Tibial nerve (tissue), 4 donors: ENCODE measurements at places on chromosomes 16 and 17.

DNA sequence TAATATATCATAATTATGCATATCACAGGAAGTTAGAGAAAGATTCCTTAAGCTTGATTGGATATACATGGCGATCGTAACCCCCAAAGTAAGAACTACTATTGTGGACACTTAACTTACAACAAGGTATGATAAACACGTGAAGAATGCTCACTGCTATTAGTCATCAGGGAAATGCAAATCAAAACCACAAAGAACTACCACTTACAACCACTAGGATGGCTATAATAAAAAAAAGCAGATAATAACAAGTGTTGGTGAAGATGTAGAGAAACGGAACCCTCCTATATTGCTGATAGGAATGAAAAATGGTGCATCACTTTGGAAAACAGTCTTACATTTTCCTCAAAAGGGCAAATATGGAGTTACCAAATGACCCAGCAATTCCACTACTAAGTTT, 265.9 kb downstream of the SLC39A11 start:
- no peak for DNase-seq

GRCh38 chr16:21982108-21982507, 18.8 kb downstream of the PDZD9 start:
- DNase-seq: no peak

GRCh38 chr17:45312477-45313420, 4.1 kb downstream of the MAP3K14 start:
- no peak for DNase-seq

GRCh38 chr17:16986391-16986790, 14.5 kb upstream of the TNFRSF13B start:
- DNase-seq: no peak

DNA sequence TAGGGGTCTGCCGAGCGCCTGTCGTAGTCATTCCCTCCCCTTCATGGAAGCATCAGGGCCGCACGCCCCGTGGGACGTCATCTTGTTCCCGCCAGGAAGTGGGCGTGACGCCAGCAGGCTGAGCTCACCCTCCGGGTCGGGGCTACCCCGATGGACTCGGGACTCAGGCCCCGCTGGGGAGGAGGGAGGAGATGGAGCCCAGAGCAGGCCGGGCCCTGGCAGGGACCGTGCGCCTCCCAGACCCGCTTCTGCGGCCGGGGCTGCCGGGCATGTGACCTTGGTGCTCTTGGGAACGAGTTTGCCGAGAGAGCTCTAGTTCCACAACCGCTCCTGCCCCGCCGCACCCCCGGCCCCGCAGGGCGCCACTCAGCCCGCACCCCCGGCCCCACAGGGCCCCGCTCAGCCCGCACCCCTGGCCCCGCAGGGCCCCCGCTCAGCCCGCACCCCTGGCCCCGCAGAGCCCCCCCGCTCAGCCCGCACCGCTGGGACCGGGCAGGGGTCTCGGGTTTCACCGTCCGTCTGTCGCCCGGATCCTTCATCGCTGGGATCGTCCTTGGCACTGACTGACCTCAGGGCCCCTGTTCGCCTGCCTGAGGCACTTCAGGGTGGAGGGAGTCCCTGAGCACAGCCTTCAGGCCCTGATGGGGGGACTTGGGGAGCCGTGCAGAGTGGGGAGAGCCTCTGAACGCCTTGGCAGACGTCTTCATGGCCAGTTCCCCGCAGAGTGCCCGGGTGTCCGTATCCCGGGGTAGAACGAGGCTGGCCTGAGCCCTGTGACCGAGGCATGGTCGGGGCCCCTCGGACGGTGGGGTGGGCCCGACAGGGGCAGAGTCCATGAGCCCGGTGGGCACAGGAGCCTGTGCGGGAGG, 5.8 kb downstream of the CACNA1H start:
- DNase-seq: no peak

- DNase-seq: no peak
Observed at GRCh38 chr16:87253536-87253935, 63.7 kb downstream of the C16orf95 start.

- peak; percentile 83 for DNase-seq
Observed at GRCh38 chr17:29579866-29580771, 9.3 kb downstream of the GIT1 start.

- DNase-seq: no peak
Observed at GRCh38 chr16:16030449-16030848, 81.0 kb downstream of the ABCC1 start.

- DNase-seq: peak; percentile 35
Observed at GRCh38 chr17:64128787-64129514, 993 bp downstream of the ERN1 start.

GRCh38 chr17:8079291-8080207, 8.0 kb downstream of the ALOX12B start:
- DNase-seq: peak; percentile 49

DNA sequence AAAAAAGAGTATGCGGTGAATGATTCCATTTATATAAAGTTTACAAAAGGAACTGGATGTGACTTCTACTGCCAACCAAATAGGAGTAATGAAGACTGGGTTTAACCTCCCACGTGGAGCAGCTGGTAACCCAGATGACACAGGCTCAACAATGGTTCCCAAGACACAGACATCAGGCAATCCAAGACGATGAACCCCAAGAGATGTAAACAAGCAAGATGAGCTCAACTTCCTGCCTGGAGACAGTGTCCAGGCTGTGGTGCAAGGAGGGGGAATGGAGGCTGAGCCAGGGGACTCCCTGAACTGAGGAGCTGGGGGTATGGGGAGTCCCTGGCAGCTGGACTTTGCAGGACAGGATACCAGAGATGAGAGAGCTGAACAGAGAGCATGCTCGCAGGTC, 104.7 kb downstream of the LITAF start:
- DNase-seq: no peak
